ENCODE measurements at places on chromosomes 1 and 21.

GRCh38 chr1:75548721-75549480, 62.0 kb downstream of the SLC44A5 start:
- no peak for DNase-seq

DNA sequence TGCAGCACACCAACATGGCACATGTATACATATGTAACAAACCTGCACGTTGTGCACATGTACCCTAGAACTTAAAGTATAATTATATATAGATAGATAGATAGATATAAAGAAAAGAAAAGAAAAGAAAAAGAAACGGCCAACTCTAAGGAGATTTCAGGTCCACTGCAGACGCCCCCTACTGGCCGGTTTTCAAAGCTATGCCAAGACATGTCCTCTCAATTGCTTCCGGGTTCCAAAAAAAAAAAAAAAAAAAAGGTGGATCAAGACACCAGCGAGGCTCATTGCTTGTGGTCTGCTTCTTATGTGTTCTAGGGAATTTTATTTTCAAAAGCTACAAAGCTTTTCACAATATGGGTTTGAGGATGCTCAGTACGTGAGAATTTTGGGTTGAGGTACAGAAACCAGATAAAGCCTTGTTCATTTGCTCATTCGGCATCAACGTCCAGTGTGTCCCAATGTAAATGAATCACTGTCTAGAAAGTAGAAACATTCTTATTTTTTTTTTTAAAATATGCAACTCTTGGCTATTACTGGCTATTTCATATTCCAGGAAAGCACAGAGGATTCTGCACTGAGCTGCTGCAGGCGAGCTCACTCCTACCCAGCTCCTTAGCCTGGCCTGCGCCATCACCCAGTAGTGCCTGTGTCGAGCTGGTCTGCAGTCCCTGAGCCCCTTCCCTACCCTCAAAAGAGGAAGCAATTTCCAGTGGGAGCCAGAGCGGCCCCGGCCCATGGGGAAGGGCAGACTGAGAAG, 643.0 kb downstream of the KIF26B start:
- no peak for DNase-seq

- no peak for DNase-seq
These were observed 61.2 kb downstream of the RGS4 start for GRCh38 chr1:163130225-163130856.

- no peak for DNase-seq
These were observed 27.2 kb upstream of the SHISA4 start for GRCh38 chr1:201861448-201861847.

DNA sequence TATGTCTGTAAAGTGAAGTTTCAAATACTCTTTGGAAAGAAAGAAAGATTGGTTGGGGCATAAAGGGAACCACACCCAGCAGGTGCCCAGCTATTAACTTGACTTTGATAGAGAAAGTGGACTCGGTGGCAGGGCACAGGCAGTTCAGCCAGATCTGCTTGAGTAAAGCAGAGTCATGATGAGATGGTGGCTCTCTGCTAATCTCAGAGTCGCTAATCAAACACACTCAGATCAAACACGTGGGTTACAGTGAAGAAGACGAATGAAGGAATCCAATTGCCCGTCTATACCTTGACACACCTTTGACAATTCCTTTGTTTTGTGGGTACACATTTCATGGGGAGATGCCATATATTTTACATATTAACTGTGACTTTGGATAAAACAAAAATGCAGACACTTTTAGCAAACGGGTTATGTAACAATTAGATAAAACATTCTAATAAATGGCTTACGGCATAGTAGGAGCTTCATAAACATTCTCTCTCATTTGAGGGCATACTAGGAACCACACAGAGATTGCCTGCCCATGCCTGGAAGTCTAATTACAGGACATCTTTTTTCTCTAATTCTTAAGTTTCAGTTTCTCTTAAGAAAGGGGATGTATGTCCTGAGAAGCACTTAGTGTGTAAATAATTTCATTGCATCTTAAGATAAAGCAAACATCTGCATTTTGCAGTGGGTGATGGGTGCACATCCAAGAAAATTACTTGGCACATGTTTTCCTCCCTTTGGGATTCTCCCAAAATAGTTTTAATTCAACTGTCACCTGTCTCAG, 7.2 kb downstream of the CBR1 start:
- DNase-seq, result no peak

DNA sequence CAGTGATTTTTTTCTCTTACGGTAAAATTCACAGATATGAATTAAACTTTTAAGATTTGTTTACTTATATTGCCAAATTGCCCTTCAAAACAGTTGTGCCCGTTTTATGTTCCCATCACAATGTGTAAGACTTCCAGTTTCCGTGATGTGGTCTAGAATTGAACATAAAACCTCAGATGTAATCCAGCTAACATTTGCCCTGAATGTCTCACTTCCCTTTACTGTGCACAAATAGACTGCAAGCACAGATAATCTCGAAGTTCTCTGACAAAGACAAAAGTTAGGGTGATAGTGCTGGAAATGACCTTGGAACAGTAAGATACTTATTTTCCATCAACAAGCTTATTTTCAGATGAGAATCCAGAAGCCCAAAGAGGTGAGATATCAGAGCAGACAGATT, 177.5 kb downstream of the ZZZ3 start:
- no peak for DNase-seq
